ENCODE measurements at places on chromosomes 3 and 15.
A peak's percentile ranks its signal among the peaks of the same experiment; 100 is the strongest.

DNA sequence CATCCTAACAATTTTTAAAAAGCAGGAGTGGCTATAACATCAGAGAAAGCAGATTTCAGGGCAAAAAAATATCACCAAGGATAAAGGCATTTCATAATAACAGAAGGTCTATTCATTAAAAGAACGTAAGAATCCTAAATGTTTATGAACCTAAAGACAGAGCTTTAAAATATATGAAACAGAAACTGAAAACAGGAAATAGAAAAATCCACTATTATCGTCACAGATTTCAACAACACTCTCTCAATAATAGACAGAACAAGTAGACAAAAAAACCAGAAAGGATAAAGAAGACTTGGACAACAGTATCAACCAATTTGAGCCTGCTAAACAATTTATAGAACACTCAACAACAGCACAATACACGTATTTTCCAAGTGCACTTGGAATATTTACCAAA, 71.4 kb downstream of the FBXL22 start:
- DNase-seq, result no peak

- DNase-seq, result no peak
These were observed 58.4 kb downstream of the TMEM44 start for GRCh38 chr3:194574639-194575483.

DNA sequence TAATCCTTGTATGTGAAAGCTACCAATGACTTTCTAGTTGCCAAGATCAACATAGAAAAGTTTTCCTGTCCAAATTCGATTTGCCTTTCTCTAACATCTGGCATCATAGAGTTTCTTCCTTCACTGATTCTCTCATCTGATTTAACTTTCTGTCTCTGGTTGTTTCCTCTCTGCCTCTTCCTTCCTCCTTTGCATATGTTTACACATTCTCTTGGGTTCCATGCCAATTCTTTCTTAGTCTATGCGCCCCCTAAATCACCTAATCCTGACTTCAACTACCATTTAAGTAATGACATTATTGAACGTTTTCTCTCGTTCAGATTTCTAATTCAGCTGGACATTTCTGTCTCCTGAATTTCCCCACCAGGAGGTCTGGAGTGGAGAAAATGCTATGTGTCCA, 561.9 kb upstream of the TGFBR2 start:
- no peak for DNase-seq

GRCh38 chr3:125556314-125556713, 36.3 kb upstream of the SNX4 start:
- no peak for DNase-seq

DNA sequence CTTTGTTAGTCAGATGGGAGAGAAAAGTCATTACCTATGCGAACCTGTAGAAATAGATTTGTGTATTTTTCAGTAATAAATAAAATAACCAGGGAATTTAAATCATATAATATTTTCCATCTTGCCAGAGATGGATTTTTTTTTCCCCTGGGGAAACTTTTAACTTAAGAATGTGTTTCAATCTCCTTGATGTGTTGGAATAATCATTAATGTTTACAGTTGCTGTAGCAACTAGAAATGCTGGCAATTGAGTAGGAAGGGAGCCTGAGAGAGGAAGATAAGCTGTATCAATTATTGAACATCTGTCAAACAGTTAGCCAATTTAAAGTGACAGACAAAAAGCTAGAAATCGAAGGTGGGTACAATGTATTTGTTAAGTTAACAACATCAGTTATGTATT, 259.5 kb downstream of the IL5RA start:
- DNase-seq, result no peak

DNA sequence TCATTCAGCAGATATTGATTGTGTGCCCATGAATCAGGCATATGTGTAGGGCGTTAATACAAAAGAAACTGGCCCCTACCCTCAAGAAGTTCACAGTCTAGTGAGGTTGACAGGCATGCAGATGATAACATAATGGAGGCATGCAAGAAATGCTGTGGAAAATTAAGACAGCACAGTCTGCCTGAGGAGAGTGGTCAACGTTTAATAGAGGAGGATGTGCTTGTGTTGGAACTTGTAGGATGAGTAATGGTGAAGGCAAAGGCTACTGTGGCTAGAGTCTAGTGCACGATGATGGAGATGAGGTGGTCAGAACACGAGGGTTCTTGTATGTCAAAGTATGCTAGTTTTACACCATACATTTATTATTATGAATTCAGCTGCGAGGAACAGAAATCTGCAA, 295.7 kb downstream of the SOX2 start:
- no peak for DNase-seq

DNA sequence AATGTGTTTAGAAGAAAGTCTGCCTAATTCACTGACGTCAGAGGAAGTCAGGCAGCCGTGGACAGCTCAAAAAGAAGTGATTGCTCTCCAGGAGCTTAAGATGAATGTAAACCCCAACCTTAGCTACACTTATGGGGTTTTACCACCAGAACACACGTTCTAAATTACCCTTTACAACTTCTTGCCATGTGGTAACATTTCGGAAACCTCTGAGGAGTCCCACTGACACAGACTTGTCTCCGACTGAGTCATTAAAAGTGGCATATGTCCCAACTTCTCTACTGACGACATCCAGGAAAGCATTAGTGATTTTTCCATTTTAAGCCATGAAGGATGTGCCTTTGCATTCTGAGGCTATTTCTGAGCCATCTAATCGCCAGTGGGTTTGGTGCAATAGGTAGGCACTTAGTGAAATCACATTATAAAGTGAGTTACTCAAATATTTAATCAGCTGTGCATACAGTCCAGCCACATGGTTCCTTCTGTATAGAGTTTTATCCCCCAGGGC, 32.4 kb downstream of the C2CD4A start:
- DNase-seq, result no peak

- no peak for DNase-seq
These were observed 139.9 kb upstream of the CHL1 start for GRCh38 chr3:56672-57071.

DNA sequence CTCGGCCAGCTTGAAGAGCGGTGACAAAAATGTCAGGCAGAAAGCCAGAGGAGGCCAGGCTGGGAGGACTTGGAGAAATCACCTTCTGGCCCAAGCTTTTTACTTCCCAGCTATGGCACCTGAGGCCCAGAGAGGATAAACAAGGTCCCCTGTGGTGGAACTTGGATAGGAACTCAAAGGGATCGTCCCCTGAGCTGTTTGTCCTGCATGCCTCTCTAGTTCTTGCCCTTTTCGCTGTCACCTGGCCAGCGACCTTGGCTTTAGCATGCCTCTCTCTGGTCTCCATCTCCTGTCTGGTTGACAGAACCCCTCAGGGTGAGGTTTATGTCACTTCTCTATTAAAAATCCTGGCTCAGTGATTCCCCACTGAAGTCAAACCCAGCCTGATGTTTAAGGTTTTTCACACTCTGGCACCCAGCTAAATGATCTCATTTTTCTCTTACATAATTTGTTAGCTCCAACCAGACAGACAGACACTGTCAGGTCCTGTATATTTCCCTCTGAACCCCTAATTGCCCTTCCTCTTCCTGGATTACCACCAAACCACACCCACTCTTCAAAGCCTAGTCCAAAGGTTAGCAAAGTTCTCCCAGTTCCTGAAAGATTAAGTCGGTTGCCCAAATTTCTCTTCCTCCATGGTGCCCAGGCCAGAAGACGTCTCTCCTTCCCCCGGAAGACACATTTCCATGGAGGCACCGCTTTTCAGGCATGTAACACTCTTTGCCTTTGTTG, 169.1 kb downstream of the FAM43A start:
- DNase-seq, result no peak

GRCh38 chr15:91224755-91225380, 124.8 kb downstream of the SV2B start:
- peak; percentile 3 for DNase-seq

GRCh38 chr3:176354843-176355242, 842.4 kb downstream of the TBL1XR1 start:
- DNase-seq, result no peak

DNA sequence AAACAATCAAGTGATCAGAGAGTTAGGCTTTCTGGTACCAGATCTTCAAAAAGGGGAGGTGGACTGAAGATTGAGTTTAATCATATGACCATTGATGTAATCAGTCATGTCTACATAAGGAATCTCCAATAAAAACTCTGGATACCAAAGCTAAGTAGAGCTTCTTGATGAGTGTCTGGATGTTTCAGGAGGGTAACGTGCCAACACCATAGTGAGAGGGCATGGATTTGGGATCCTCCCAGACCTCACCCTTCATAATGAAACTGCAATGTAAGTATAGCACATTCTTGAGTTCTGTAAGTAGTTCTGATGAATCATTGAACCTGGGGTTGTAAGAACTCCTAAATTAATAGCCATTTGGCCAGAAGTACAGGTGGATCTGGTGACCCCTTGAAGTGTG, 21.3 kb downstream of the PGPEP1L start:
- no peak for DNase-seq

DNA sequence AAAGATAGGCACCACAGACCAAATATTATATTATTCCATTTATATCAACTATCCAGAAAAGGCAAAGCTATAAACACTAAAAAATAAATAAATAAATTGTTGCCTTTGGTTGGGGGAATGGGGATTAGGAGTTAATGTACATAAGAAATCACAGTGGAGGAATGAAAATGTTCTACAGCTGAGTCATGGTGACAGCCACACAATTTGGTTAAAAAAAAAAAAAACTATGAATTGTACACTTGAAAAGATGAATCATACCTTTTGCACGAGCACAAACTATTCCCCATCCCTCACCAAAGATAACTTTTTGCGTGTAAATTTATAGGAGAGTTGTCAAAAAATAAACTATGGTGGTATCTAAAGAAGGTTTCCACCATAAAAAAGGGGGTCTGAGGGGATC, 103.2 kb downstream of the TBC1D5 start:
- DNase-seq, result no peak

GRCh38 chr3:104437131-104437750, 929.5 kb upstream of the ALCAM start:
- no peak for DNase-seq

DNA sequence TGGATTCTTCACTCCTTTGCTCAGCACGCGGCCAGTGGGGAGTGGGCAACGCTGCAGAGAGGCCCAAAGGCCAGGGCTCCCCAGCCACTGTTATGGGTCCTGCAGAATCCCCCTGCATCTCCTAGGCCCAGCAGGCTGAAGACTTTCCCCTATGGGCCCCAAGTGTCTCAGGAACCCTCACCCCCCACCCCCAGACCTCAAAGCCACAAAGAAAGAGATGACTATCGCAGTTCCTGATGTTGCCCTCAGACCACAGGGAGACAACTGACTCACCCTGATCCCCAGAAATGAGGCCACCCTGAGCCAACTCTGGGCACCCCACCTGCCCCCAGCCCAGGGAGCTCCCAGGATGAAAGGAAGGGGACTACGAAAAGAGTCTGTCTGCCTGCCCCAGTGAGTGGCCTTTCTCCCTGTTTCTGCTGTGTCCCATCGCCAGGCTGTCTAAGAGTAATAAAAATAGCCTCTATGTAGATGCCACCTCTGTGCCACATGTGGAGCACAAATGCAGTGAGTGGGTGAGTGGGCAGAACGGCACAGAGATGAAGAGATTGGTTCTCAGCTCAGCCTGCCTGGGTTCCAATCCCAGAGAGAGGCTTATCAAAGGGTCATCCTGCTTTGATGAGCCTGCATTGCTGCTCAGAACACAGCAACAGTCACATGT, 283.0 kb downstream of the UACA start:
- peak; percentile 90 for DNase-seq

DNA sequence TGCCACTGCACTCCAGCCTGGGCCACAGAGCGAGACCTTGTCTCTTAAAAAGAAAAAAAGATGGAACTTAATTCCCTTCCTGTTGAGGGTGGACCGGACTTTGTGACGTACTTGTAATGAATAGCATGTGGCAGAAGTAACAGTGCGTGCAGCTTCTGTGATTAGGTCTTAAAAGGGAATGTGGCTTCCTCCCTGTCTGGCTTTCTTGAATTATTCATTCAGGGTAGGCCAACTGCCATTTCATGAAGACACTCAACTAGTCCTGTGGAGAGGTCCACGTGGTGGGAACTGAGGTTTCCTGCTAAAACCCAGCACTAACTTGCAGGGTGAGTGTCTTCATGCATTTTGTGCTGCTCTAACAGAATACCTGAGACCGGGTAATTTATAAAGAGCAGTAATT, 98.9 kb upstream of the PIAS1 start:
- DNase-seq, result no peak

DNA sequence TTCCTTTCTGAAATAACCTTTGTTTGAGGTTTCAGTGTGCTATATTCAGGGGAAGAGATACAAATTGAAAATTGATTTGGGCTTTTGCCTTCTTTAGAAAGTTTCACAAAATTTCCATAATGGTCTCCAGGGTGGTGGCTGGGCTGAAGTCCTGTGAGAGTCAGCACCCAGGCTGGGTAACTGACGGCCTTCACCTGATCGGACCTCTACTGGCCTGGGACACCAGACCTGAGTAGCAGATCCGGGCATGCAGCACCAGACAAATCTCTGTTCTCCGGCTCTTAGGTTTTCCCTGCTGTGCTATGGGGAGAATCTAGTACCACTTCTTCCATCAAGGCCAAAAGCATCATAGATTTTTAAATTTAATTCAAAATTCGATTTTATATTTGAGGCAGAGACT, 133.0 kb upstream of the LMCD1 start:
- DNase-seq, result no peak

DNA sequence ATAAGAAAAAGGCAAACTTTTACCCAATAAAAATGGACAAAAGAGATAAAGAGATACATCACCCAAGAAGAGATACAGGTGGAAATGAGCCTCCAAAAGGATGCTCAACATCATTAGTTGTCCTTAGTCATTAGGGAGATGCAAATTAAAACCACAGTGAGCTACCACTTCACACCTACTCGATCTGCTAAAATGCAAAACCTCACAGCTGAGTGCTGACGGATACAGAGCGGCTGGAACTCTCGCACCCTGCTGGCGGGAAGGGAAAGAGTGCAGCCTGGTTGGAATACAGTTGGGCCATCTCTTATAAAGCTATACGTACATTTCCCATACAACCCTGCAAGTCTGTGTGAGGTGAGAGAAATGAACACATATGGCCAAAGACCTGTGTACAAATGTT, 78.5 kb upstream of the PRR20G start:
- DNase-seq, result no peak

GRCh38 chr3:153889905-153890334, 231.3 kb upstream of the ARHGEF26 start:
- no peak for DNase-seq

GRCh38 chr3:170699158-170700053, 113.5 kb upstream of the SLC7A14 start:
- DNase-seq, result no peak

GRCh38 chr15:85024509-85025336, 43.1 kb downstream of the PDE8A start:
- peak; percentile 13 for DNase-seq

DNA sequence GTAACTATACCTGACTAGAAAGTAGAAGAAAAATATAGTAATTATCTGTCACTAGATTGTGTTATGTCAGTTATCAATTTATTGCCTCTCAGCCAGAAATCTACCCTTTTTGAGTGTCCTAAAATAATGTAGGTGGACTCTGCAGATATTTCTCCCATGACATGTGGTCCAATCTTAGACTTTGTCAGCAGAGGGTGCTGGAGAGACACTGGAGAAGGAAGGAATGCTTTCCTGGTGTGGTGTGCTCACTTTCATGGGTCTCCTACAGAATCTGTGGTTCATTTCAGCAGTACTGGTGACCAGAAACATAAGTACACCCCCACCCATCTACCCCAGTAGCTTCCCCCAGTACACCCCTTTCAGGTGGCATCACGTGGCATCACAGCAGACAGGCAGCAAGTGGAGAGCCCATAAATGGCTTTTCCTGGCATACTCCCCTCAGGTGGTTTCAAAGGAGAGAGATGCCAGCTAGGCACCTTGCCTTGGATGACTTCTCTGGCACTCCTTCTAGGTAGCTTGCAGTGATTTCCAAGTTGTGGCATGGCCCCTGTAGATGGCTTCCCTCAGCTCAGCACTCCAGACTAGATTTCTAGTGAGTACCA, 114.7 kb downstream of the GADL1 start:
- DNase-seq, result peak; percentile 36

GRCh38 chr3:153448151-153448829, 286.3 kb downstream of the RAP2B start:
- DNase-seq, result no peak

All from activated CD4-positive, alpha-beta T cell treated with anti-CD3 and anti-CD28 coated beads, Interleukin-10, Interleukin-2, amounts not matched to agents 100 ng/mL and 50 ng/mL, durations not matched to agents 16 hours and 8 hours (primary cell).